Stimulated activated CD4-positive, alpha-beta T cell treated with anti-CD3 and anti-CD28 coated beads, Interleukin-15, amount 100 ng/mL, for 1 hour (primary cell): ENCODE measurements at places on chromosomes 3 and 15.

- no peak for DNase-seq
Observed at GRCh38 chr3:155673421-155673820, 71.5 kb downstream of the PLCH1 start.

GRCh38 chr15:65801229-65801805, 9.2 kb upstream of the DENND4A start:
- no peak for DNase-seq

DNA sequence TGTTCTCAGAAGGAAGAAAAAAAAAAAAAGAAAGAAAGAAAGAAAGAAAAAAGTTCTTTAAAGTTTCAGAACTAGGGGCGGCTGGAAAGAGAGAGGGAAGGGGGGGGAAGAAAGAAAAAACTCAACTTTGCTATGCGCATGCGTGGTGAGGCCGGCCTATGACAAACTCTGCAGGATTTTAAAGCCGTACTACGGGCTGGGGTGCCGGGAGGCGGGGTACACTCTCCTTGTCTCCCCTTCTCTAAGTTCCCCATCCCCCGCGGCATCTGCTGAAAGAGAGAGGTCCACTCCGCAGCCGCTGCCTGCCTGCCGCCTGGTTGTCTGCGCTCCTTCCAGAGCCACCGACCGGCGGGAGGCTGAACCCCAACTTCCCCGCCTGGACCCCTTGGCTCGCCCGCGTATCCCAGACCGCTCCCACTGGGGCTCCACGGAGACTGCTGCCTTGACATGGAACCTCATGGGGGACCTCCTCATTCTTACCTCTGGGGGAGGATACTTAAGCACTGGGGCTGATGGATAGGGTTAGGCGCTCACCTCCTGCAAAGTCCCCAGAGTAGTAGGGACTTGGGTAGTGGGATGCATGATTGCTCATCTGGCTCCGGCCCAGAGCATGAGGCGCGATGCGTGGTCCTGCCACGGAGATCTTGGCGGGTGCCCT, 1.4 kb upstream of the WNT5A start:
- DNase-seq = no peak

GRCh38 chr3:66830301-66830700, 167.8 kb upstream of the KBTBD8 start:
- DNase-seq = no peak

GRCh38 chr3:23921052-23921511, 4.2 kb downstream of the RPL15 start:
- no peak for DNase-seq

DNA sequence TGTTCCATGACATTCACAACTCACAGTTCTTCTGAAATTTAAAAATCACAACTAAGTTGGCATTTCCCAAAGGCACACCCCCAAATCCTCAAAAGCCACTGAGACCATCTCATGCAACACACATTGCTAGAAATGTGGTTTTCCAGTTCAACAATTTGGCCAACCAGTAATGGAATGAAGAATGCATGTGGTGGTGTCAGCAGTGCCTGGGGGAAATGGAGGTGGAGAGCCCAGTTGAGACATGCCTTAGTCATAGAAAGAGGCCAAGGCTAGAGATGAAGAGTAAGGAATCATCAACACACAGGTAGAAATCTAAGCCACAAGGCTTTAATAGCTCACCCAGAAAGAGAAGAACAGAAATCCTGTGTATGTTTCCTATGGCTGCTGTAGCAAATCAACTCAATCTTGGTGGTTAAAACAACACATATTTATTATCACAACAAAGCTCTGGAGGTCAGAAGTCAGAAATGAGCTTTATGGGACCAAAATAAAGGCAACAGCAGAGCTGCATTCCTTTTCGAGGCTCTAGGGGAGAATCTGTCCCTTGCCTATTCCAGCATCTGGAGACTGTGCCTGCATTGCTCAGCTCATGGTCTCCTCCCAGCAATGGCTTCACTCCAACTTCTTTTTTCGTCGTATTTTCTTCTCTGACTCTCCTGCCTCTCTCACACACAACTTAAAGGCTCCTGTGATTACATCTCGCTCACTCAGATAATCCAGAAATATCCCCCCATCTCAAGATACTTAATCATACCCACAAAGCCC, 54.0 kb downstream of the SNTN start:
- DNase-seq = no peak
